ENCODE measurements at places on chromosomes 1 and 21.

DNA sequence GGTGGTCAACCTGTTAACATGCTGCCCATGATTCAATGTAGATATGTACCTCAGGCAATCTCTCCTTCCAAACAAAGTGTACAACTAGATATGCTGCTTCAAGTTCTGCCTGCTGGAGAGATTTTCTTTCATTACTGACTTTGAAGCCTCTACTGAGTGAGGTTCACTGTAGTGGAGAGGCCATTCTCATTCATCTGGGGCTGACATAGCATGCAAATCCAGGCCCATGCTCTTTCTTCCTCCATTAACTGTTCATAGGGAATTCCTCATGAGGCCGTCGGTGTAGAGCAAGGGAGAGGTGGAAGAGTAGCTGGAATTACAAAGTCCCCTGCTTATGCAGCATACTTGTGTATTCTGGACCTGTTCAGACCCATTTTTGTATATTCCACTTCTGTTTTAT, 38.6 kb downstream of the VANGL2 start:
- DNase-seq: no peak

DNA sequence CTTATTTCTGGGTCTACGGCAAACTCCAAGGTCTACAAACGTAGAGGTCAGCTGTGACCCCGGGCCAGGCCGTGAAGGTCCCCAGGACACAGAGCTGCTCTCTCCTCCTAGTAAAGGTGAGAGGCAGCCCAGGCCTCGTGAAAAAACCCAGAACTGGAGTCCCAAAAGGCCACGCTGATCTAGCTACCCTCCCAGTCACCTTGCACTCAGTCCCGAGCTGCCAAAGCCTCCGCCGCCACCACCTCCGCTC, 125 bp downstream of the ATP5PF start:
- no peak for DNase-seq

GRCh38 chr1:184747089-184747955, 7.3 kb downstream of the EDEM3 start:
- no peak for DNase-seq

DNA sequence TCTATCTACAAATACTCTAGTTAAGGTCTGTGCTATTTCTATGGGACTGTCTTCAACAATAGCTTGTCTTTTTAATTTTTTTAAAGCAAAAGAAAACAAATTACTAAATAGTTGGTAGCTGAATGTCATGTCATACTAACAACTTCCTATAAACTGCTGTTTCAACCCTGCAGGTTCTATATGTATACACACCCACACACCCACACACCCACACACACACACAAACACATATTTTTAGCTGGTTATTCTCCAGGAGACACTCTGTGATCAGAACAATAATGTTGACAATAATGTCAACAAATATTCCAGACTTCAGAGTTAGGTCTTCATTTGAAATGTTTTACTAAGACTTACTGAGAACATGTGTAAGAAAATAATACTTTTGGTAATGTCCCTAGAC, 66.7 kb downstream of the AK5 start:
- no peak for DNase-seq

- no peak for DNase-seq
These were observed 10.6 kb upstream of the RC3H1 start for GRCh38 chr1:174032671-174033222.

DNA sequence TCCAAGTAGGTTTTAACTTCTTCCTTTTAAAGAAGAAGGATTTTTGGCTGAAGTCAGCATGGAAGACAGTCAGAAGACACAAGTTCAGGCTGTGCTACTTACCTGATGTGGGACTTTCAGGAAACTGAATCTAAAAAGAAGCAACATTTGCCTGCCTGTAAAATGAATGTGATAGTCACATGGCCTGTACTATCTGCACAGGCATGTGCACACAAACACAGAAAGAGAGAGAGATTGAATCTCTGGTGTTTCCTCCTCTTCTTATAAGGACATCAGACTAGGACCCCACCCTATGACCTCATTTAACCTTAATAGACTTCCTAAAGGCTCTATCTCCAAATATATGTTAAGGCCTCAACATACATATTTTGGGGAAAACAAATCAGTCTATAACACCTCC, 542.9 kb downstream of the PLPP3 start:
- no peak for DNase-seq

DNA sequence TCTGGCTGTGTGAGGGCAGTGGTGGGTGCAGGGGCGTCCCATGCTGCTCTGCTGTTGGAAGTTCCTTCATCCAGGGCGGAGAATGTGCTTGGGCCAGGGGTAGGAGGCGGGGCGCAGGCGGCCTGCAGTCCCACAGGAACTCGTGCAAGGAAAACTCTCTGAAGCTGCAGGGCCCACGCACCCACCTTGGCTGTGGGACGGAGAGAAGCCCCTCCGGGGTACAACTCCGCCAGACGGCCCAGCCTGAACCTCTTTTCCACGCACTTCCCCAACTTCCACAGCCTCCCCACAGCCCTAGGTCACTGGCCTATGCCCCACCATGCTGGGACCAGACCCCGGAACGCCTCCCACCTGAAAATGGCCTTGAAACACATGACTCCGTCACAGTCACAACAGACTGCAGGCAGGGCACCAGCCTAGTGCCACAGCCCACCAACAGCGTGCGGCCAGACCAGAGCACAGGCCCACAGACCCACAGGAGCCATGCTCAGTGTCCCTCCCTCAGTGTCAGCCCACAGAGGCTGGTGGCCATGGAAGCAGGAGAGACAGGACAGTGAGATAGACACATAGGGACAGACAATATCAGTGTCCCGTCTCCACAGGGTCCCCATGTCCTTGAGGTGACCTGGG, 47.8 kb downstream of the WNT9A start:
- no peak for DNase-seq

GRCh38 chr1:212437179-212437798, 4.6 kb downstream of the NENF start:
- DNase-seq: no peak

GRCh38 chr1:150183061-150183460, 33.3 kb downstream of the PLEKHO1 start:
- no peak for DNase-seq

DNA sequence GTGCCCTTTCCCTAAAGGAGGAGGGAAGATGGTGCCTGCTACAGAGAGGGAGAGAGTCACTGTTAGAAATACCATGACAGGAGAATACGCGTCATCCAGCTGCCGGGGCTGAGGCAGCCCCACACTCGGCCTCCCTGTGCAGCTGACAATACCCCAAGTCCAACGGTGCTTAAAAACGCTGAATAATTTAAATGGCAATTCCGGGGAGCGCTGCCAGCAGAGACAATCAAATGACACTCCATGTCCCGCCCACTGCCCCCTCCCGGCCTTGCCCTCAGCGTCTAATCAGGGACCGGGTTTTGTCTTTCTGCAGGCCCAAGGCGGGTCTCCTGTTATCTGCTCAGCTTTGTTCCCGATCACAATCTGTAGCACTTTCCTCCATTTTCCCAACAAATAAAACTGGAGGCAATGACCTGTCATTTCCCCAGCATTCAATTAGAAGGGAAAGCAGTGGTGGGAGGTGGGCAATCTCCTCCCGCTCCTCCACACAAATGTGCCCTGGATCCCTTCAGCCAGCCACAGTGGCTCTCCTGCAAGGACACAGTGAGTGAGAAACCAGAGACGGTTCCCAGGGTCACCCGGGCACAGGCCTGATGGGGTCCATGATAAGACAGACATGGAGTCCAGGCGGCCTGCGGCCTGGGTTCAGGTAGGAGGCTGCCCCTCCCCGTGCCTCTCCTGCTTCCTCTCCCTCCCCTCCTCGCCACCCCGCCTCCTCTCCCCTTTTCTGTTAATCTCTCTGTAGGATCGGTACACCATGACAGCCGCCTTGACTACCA, 42.7 kb upstream of the AJAP1 start:
- DNase-seq: no peak

DNA sequence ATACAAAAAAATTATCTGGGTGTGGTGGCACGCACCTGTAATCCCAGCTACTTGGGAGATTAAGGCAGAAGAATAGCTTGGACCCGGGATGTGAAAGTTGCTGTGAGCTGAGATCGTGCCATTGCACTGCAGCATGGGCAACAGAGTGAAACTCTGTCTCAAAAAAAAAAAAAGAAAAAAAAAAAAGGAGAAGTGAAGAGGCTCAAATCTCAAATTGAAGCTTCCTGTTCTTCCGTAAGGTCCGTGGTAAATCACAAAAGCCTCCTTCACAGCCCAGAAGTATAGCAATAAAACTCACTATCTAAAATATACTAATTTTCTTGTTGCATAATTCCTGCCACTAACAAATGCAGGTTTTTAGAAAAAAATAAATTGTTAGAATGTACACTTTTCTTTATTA, 498.2 kb upstream of the BRINP3 start:
- DNase-seq: no peak

GRCh38 chr1:210477328-210477924, 148.7 kb downstream of the HHAT start:
- DNase-seq: no peak

DNA sequence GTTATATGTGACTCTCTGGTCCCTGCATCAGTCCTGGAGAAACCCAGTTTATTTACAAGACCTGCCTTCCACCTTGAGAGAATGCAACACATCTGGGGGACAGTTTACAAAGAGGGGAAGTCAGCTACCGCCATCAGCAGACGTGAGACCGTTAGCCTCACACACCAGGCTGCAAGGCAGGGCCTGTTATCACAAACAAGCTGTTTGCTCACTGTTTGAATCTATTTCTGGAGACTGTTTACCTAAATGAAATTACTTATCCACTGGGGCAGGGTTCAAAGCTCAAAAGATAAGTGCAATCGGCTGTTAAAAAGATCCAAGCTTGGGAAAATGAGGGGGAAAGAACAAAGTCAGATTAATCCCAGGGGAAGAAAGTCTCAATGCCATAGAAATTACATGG, 134.4 kb downstream of the ZNF281 start:
- no peak for DNase-seq

DNA sequence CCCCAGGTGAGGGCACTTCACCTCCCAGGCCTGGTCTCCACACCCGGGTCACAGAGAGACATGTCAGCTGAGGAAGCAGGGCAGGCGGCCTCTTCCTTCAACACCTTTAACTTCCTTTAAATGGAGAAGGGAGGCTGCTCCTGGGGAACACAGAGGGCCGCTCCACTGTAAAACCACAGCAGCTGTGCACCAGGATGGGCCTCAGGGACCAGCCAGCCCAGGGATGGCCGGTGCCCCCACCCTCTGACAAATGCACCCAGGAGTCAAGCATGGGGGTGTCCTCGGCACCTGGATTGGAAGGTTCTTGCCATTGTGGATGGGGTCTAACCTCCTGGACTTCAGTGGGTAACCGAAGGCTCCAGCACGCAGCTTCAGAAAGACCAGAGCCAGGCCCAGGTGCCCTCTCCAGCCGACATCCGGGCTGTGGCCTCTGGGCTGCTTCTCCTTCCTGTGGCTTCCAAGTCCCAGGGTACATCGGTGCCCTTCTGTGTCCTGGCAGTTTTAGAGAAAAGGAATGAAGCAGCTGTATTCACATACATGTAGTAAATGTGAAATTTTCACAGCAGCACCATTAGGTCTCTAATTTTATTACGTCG, 121.7 kb upstream of the COL6A1 start:
- no peak for DNase-seq

- no peak for DNase-seq
These were observed 839 bp downstream of the SWT1 start for GRCh38 chr1:185157599-185158412.

DNA sequence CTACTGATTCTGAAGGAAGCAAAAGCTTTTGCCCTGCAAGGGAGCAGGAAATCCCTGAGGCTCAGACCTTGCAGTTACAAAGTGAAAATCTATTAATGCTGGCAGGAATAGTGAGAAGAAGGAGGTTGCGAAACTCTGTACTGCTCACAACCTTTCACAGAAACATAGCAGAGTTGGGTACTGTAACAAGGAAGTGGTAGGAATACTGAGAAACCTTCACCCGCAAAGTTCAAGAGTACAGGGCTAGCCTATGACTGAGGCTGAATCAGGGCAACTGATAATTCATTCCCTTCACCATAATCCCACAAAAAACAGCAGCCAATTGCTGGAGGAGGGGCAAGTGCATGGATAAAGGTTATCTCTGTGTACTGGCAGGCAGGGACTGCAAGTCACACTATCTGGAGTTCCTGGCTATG, 23.9 kb upstream of the KCTD3 start:
- no peak for DNase-seq

GRCh38 chr1:228317411-228317828, 89.2 kb downstream of the TRIM11 start:
- no peak for DNase-seq

DNA sequence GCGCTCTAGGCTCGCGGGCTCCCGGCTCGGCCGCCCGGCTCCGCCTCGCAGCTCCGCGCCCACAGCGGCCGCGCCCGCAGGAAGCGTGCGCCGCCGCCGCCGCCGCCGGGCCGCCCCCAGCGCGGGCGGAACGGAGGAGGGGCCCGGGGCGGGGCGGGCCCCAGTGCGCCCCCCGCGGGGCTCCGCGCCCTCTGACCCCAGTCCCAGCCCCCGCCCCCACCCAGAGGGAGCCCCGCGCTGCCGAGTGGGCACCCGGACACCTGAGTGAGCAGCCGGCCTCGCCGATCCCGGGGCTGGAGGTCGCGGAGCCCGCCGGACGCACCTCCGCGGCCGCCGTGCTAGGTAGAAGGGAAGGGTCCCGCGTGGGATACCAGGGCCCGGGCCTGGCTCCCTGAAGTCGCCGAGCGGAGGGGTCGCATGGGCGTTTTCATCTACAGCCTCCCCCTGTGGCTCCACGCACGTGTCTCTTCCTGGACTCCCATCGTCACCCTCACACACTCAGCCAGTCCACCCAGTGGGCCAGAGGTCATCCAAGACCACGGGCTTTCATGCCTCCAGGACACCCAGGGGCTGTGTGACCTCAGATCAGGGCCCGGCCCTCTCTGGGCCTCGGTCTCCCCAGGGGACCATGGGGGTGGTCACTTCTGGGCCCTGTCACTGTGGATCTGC, at the start of gene SDC3:
Gene SDC3 (minus strand): TSS at position 63 of the 669 bp plus-strand sequence. CDS start 172 bp downstream, outside the sequence.
- DNase-seq: no peak

DNA sequence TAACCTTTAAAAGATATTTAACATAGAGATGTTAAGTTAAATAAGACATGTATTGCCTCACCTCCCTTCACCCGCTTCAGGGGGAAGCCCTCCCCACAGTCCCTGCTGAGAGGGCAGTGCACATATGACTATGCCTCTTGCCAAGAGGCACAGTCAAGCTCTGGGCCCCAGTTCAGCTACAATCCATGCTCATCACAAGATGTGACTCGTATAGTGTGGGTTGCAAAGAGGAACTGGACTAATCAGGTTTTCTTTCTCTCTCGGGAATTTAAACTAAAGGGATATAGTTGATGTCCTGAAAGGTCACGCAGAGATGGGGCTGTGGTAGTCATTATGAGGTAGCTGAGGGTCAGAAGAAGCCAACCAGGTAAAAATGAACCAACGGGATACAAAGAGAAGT, 35.6 kb downstream of the LYST start:
- no peak for DNase-seq

DNA sequence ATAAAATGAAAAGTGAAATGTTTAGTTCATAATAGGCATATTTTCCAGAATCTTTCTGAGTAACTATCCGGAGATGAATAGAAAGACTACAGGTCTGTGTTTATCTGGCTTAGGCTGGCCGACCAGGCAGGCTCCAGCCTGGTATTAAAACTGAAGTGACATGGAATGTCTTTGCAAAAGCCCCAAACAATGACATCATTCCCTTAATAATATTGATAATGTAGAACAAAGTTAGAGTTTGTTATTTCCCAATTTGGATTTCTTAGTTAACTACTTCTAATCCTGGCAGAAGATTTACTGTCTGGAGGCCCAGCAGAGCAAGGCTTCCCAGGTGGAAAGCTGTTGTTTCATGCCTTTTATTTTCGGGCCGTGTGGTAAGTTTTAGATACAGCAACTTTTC, 207.7 kb downstream of the GREM2 start:
- DNase-seq: no peak

All from activated T-cell treated with anti-CD3 and anti-CD28 coated beads for 1 hour (primary cell).